ENCODE measurements at places on chromosomes 4 and X.

GRCh38 chr4:75841641-75842520 is 60.4 kb downstream of the PPEF2 start:
- DNase-seq, result no peak

DNA sequence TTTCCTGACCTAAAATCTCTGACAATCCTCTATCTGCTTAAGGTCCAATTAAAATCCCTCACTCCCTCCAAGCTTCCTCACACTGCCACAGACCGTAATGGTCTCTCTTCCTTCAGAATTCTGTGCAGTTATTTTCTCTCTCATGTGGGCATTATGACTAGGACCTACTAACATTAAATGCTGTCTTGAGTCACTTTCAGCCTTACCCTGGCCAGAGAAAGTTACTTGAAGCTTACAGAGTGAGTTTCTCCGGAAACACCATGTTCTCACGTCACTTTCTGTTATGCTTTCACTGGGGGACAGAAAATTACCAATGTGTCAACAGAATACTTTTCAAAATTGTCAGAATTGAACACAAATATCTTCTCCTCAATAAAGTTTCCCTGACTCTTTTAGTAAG is 271.8 kb downstream of the INPP4B start:
- no peak for DNase-seq

GRCh38 chrX:115609621-115610020 is 48.6 kb downstream of the PLS3 start:
- DNase-seq, result no peak

- DNase-seq, result no peak
These were observed 51.1 kb downstream of the ZFP42 start for GRCh38 chr4:188046657-188047056.

GRCh38 chr4:2243681-2244380 is 1.9 kb upstream of the HAUS3 start:
- peak; percentile 62 for DNase-seq

- DNase-seq, result no peak
These were observed 1749.9 kb upstream of the TENM3 start for GRCh38 chr4:180493299-180493698.

- DNase-seq, result no peak
These were observed 49.2 kb downstream of the WDFY3 start for GRCh38 chr4:84917086-84917821.

GRCh38 chr4:72358483-72358882 is 210.5 kb downstream of the ADAMTS3 start:
- DNase-seq, result no peak

- no peak for DNase-seq
These were observed 253.8 kb downstream of the QDPR start for GRCh38 chr4:17258106-17258505.

DNA sequence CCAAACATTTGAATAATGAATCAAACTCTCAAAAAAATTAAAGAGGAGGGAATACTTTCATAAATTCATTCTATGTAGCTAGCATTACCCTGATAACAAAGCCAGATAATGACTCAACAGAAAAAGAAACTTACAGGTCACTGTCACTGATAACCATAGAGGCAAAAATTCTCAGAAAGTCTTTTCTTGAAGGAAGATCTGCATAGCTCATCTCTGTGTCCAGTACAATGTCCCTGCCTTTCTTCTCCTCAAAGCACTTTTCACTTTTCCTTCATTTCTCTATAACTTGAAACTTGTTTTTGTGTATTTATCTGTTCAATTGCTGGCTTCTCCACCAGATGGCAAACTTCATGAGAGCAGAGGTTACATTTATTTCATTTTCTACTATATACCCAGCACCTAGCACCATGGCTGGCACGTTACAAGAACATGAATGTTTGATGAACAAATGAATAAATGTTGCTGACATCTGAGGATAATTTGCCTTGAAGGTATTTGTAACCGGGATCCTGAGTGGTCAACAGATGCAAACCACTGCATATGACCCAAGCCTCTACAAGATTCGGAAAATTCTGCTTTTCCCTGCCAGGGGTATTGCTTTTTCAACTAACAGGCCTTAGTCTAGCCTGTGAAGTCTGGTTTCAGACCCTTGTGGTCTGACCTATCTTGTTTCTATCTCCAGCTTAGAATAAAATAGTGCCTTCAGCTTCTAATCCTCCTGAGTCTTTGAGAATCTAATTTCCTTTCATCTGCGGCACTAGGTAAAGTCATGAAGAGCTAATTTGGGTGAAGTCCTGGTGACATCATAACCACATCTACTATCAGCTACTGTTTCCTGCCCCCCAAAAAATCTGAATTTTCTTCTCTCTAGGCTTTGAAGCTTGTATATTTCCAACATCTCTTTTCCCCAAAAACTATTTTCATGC is 52.5 kb upstream of the ANTXR2 start:
- peak; percentile 39 for DNase-seq
